ENCODE measurements at places on chromosomes 7 and 10. TPM values are rescaled to one million over a fixed set of nuclear protein-coding genes. Genes with fewer than 3 reads are reported as not detected.

AVL9 gene
- total RNA-seq, result 50.1 TPM

ABCA13 gene
- total RNA-seq, result not detected

PTPN20 gene
- not detected for total RNA-seq

RASSF4 gene
- 13.6 TPM for total RNA-seq

CUZD1 gene
- 0.11 TPM for total RNA-seq

CCL24 gene
- not detected for total RNA-seq

PRKG1 gene
- 8.9 TPM for total RNA-seq

CC2D2B gene
- total RNA-seq, result 0.35 TPM

MACC1 gene
- 0.21 TPM for total RNA-seq

CPEB3 gene
- total RNA-seq, result 0.92 TPM

DNA sequence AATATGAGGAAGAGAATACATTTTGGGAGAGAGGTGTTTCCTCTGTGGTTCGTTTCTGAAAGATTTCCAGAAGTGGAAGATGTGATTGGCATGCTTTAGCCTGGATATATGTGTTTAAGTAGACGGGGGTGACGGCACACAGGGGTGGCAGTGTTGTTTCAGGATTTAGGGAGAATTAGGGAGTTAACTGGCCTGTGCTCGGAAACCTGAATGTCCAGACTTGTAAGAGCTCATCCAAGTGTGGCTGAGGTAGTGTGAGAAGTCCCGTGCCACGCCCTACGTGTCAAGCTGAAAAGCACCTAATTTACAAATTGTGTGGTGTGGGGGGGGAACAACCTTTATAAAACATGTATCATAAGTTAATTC lies 1.1 kb downstream of the RALA start:
- peak; percentile 38 for DNase-seq

DNA sequence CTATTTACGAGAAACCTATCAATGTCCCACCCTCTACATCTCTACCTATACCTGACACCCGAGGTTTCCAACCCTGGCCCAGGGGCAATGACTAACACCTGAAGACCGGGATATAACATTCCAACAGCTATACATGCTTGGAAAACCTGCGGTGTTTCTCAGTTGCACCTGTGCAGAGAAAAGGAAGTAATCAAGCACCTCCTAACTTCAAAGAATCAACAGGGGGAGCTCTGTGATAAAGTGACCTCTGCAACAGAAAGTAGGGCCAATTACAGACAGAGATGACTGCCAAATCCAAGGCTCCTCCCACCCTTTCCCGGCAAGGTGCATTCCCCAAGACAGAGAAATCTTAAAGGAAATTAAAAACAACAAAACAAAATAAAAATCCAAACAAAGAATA lies 41.3 kb downstream of the CCDC6 start:
- no peak for DNase-seq

- no peak for DNase-seq
Measured at GRCh38 chr10:35262436-35262835, 73.9 kb upstream of the CCNY start.

DNA sequence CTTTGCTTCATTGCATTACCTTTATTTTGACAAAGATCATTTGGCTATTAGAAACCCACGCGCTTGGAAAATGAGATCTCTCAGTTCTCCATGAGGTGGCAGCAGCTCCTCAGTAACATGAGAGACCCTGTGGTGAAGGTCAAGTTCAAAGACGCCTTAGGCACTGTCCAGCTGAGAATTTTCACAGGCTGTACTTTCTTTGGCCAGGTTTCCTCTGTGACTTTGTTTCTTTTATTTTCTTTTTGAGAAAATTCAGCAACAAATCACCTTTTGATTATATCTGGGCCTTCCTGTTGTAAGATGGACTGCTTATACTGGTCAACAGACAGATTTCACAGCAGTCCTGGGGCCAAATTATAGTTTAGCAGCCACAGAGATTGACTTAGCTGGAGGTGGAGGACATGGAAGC lies 54.5 kb downstream of the RAB18 start:
- peak; percentile 59 for DNase-seq

- peak; percentile 65 for DNase-seq
Measured at GRCh38 chr10:104028146-104028545, 57.5 kb downstream of the COL17A1 start.

DNA sequence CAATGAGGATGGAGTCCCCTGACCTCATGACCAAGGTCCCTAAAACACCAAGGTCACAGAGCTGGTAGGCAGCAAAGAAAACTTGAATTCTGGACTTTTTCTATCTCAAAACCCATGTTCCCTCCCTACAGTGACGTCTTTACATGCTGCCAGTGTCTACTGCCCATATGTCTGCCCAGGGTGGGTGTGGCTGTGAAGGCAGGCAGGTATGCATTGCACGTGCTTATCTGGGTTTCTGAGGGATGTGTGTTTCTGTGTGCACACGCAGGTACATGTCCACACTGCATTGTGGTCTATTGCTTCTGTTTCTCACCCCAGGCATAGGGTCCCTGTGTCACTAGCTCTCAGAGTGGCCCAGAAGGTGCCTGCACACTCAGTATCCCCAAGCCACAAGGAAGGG lies 13.5 kb downstream of the ATP6V1F start:
- DNase-seq, result no peak

DNA sequence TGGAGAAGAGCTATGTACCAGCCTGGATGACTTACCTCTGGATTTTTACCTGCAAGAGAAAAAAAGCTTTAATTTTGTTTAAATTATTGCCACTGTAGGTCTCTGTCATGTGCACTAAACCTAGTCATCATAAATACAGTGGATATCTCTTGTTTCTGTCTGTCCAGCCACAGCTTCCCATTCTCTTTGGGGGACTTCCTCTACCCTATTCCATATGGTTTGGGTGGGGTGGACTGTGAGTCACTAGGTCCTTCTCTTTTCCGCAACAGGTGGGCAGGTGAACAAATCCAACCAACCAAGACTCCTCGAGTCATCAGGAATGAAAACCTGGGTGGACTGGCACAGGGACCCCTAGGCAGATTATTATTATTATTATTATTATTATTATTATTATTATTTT lies 87.3 kb upstream of the CYTH3 start:
- DNase-seq, result no peak

- DNase-seq, result peak; percentile 14
Measured at GRCh38 chr10:48468866-48469511, 135.9 kb downstream of the ARHGAP22 start.

GRCh38 chr10:110793128-110793812 lies 78.5 kb upstream of the PDCD4 start:
- DNase-seq, result no peak

DNA sequence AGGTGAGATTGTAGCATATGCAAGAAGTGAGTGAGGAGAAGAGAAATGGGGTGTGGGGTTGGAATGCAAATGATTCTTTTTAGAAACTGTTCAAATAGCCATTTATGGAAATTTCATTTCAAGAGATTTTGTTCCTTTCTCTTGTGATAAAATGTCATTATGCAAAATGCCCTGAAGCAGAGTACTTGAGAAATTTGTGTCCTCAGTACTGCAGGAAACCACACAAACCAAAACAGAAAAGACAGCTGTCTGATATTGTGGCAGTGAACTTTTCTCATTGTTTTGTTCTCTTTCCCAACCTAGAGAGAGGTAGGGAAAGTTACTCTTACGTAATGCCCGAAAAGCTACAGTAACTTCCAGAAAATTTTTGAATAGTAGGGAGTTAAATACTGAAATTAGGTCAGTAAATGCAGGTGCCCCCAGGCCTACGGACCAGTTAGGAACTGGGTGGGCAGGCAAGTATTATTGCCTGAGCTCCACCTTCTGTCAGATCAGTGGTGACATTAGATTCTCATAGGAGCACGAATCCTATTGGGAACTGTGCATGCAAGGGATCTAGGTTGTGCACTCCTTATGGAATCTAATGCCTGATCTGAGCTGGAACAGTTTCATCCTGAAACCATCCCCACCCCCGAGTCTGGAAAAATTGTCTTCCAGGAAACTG lies 34.0 kb downstream of the DLD start:
- no peak for DNase-seq

- DNase-seq, result no peak
Measured at GRCh38 chr10:116720668-116721546, 21.5 kb downstream of the HSPA12A start.

DNA sequence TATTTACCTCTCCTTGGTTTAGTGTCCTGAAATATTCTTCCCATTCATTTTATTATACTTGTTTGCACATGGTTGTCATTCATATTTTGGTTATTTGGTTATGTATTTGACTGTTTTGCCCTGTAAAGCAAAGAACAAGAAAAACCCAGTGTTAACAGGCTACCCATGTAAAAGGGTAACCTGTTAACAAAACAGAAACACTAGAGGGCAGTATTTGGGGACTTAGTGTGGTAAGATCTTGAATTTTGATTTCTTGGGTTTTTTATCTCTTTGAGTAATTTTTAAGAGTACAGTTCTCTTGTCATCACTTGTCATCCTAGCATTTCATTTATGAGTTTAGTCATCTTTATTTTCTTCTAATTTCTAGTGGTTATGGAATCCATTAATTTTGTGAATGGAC lies 51.3 kb downstream of the POLL start:
- peak; percentile 60 for DNase-seq

- DNase-seq, result no peak
Measured at GRCh38 chr10:88538048-88538447, 45.1 kb downstream of the RNLS start.

DNA sequence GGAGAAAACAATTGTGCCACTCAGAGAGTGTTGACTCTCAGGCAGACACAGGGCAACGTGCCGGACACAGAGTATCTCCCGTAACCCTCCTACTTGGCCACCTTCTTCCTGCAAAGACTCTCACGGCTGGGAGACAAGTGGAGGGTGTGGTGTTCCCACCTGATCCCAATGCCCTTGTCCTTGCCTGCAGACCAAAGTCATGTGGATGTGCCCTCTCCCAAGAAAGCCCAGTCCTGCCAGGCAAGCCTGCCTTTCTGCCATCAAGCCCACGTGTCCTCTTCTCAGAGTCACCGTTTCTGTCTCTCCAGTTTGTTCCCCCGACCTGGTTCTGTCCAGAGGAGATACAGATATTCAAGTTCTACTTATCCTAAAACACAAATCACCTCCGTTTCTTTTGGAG lies 723 bp downstream of the PNLIPRP2 start:
- DNase-seq, result no peak

- DNase-seq, result no peak
Measured at GRCh38 chr7:50479743-50480517, 29.8 kb upstream of the FIGNL1 start.

DNA sequence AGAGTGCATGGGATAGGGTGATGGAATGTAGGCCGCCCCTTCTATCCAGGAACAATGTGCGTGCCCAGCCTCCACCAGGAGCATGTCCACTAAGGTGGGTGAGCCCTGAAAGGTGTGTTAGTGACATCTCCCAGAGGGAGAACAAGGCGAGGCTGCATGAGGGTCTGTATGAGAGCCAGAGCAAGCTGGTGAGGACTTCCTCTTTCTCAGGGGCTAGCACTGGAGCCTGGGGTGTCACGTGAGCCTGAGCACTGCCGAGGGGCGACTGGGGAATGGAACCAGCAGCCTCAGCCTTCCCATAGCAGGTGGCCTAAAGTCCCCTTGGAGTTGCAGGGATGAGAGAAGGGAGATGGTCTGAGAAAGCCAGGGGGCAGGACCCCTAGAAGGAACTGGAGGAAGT lies 156.3 kb upstream of the COBL start:
- DNase-seq, result no peak

GRCh38 chr10:107409522-107409921 lies 245.0 kb upstream of the SORCS1 start:
- no peak for DNase-seq

- no peak for DNase-seq
Measured at GRCh38 chr7:37698276-37698675, 14.7 kb downstream of the GPR141 start.

GRCh38 chr7:73342645-73343044 lies 14.7 kb downstream of the FKBP6 start:
- DNase-seq, result peak; percentile 81

DNA sequence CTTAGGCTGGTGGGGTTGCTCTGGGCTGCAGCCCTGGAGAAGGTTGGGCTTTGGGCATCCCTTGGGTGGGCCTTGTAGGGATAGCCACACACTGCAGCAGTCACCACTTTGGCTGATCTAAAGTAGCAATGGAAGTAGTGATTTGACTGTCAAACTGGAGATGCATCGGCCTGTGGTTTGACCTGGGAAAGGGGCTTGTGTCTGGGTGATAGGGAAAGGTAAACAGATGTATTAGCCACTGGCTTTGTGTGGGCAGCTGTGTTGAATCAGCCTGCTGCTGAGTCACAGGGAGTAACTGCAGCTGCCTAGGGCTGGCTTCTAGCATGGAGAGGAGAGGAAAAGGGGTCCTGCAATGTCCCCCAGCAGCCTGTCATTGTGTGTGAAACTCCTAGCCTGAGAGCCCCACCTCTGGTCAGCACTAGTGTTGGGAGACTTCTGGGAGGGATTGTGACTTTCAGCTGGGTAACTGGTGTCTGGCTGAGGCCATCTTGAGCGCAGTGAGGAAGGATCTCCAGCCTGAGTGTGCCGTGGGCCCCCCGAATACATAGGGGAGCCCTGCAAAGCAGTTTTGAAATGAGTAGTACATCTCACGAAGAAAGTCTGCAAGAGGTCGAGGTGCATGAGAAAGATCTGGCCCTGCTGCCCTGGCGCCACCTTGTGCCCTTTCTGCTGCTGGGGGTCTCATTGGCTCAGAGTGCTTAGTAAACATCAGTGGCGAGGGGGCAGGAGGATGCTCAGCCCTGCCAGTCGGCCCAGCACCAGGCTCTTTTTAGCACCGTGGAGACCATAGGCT lies 117.3 kb downstream of the FANK1 start:
- peak; percentile 56 for DNase-seq

DNA sequence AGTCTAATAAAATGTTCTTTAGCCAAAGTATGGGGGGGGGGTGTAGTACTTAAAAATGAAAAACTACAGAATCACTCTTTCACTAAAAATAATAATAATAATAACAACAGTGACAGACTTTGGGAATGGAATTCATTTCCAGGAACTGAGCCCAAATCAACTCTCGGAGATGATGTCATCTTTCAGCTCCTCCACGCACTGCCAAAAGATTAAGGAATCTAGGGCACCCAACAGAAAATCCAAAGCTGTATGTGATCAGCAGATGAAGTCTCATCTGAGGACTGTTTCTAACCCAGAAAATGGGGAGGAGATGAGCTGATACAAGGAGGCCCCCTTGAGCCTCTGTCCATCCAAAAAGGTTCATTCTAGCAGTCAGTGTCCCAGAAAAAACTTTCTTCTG lies 54.5 kb downstream of the GRB10 start:
- DNase-seq, result no peak

DNA sequence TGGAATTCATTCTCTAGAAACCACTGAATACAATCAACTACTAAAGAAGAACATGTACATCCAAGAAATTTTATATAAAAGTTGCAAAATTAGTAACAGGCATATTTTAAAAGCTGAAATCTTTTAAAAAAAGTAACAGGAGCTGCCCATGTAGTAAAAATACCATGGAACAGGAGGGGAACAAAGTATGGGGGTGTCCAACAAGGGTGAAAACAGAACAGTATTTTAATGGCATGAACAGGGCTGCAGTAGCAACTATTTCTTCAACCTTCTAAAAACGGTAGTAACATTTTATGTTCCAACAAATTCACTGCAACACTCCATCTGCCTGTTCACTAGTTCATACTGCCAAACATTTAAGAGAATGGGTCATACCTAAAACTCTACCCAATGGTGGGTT lies 77.0 kb downstream of the ABLIM1 start:
- no peak for DNase-seq

All from H7 (cell line).